Amygdala (tissue), 56 donors: ENCODE measurements at places on chromosomes 4 and X.

DNA sequence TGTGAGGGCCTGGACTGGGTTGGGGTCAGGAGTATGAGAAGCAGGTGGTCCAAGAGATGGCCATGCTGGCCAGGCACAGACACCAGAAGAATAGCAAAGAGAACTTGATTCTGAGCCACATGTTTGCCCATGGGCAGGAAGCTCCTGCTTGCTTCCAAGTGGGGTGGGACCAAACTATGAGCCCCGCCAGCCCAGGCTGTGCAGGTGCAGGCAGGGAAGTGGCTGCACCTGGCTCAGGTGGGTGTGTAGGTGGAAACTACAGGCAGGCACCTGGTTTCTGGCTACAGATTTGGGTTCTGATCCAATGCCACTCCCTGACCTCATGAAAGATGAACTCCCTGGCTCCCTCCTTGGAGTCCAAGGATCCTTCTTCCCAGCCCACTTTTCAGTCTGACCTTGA is 207.9 kb upstream of the KLF3 start:
- DNase-seq = no peak

DNA sequence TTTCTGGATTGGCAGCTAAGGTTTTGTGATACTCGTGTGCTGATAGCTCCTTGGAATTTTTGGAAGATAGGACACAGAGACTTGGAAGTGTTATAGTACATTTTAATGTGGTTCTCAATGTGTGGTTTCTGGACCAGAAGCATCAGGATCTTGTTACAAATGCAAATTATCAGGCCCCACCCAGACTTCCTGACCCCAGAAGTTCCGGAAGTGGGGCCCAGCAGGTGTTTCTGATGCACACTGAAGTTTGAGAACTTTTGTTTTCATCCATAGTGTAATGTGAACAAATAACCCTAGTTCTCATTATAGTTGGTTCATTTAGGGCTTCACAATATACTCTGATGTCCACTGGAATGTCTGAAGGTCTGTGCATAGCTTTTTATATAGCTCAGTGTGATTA is 49.6 kb downstream of the LAMP2 start:
- no peak for DNase-seq

DNA sequence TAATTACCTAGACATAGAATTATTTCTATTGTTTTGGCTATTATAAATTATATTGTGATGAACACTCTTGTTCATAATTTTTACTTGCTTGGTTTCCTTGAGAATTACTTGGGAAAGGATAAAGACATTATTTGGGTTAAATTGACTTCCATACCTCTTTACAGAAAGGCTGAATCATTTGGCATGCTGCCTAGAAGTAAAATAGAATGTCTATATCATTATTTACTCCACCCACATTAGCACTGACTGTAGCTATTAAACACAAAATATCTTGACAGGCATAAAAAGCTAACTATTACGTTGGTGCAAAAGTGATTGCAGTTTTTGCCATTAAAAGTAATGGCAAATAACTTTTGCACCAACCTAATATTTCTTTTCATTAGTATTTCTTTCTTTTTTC is 29.7 kb upstream of the ADH6 start:
- no peak for DNase-seq

DNA sequence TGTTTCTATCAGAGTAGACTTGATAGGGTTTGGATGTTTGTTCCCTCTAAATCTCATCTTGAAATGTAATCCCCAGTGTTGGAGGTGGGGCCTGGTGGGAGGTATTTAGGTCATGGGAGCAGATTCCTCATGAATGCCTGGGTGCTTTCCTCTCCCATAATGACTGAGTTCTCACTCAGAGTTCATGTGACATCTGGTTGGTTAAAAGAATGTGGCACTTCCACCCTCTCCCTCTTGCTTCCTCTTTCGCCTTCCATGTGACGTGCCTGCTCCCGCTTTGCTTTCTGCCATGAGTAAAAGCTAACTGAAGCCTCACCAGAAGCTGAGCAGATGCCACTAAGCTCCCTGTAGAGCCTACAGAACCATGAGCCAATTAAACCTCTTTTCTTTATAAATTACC is 47.3 kb upstream of the SRPX start:
- DNase-seq = no peak

- DNase-seq = no peak
Measured at GRCh38 chr4:10694151-10694827, 9.7 kb upstream of the CLNK start.

GRCh38 chrX:73964579-73964978 is 339.4 kb upstream of the ZCCHC13 start:
- DNase-seq = no peak

- no peak for DNase-seq
Measured at GRCh38 chr4:70504733-70505132, 13.6 kb upstream of the AMTN start.

DNA sequence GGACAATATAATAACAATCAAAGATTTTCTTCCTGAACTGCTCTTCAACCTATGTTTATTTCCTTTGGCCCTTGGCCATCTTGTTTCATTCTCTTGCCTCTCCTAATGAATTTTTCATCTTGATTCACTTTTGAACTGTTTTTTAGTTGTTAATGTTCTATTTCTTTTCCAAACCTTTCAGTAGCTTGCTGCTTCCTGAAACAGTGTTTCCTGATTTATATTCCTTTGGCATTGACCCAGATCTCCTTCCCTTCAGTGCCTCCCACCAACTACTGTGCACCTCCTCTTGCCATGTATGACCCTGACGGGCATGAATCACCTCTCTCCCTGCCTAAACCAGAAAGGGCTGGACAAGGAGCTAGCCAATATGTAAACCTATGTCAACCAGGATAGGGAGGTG is 25.6 kb upstream of the SPP1 start:
- no peak for DNase-seq

DNA sequence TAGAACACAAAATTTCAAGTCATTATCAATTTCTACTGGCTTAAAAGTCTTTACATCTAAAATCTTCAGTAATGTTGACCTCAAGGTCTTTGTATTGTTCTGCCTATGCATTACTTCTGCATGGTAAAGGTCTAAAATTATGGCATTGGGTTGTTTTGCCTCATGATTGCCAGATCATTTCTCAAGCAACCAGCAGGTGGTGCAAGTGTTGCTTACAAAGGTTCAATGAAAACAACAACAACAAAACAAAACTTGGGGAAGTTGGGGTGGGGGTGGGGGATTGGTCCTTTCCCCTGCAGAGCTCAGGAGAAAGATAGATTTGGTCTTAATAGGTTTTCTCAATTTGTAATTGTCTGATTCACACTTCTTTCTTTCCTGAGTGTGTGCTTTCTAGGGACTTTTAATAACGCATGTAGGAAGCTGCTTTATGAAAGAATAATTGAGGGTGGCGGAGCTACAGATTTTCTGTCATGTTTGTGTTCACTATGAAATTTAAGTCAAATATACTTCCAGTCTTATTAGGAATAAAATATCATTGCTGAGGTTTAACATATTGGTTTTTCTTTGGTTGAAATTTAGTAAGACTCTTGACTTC is 145.1 kb downstream of the COL4A5 start:
- no peak for DNase-seq

- no peak for DNase-seq
Measured at GRCh38 chrX:46637938-46638337, 64.4 kb downstream of the CHST7 start.

DNA sequence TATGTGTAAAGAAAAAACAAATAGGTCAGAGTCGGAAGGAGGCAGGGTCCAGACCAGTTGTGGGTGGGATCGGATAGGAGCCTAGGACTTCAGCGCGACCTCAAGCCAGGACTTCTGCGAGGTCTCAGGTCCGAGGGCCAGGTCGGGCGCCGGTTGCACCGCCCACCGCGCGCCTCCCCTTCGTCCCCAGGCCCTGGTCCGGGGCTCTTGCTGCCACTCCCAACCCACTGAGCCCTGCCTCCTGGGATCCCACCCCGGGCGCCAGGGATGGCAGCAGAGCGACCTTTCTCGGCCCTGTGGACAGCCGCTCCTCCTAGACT is 12.3 kb downstream of the PITX2 start:
- no peak for DNase-seq

- DNase-seq = no peak
Measured at GRCh38 chr4:127604949-127605709, 27.6 kb upstream of the INTU start.

DNA sequence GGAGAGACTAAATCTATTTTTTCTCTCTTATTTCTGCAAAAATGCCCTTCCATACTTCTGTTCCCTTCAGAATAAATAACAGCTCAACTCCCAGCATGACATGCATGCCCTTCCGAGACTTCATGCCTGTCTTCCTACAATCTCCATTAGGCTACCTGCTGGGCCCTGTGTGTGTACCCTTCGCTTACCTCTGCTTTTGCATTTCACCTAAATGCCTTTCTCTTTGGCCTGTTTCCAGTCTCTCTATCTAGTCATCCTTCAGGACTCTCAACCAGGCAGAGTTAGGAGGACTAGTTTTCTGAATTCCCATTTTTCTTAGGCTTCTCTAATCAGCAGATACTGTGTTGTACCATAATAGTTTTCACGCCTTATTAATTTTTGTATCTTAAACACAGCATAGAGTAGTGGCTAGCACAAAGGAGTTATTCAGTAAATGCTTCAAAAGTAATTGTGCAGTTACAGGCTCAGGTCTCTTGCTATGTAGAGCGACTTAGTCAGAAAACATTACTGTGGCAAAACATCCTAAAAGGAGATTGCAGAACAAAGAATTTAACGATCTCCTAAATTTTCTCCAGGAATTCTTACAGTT is 20.5 kb downstream of the SEPTIN11 start:
- DNase-seq = no peak

DNA sequence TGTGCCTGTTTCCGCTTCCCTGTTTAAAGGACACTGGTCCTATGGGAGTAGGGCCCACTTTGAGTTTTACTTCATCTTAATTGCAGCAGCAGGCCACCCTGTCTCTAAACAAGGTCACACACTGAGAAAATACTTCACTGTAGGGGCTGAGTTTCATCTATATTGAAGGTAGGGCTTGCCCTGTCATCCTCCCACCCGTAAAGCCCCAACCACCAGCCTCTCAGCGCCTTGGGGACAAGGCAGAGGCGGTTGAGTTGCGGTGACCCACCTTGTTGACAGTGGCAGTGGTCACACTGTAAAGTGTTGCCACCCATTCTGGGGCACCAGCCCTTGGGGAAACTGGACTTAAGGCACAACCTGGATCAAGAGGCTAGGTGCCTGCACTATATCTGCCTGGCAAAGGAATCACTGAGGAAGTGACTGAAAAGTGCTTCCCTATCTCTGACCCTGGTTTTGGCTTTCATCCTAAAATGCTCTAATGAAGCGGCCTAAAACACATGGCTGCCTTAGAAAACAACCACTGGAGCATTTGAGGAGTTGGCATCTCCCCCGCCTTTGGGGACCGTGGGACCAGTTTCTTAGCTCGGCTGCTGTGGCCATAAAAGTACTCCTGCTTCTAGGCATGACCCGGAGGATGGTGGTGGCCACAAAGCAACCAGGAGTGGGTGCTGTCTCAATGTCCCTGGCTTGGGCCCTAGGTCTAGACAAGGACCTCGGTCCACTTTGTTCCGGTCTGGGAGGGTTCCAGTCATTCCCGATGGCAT is 7.8 kb upstream of the WDR1 start:
- DNase-seq = no peak

DNA sequence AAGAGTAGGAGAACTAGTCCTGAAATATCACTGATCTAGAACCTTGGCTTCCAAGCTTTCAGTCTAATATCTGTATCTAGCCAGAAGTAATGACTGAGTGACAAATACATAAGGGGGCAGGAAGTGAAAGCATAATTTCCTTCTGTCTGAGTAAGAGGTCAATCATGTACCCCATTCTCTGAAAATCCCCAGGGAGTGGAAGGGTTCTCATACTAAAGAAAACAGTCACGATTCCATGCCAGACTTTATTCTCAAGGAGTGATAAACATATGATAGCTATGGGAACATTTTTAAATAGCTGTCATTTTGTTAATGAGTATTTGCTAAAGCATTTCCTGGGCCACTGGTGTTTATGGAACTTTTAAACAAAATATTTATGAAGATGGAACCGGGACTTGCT is 308.5 kb downstream of the ARHGAP24 start:
- no peak for DNase-seq

DNA sequence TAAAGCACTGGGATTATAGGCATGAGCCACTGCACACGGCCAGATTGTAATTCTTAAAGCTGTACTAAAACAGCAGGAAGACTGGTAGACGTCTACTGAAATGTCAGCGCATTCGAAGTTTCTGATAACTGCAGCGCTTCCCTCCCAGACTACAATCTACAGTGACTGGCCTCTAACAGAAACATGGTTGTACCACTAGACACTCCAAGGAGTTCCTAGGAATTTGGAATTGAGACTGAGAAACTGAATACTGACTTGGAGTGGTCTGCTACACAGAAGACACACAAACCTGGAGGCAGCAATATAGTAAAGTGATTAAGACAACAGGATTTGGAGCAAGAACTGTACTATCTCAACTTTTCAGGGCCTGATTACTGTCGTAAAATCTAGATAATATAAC is 937 bp downstream of the HELQ start:
- DNase-seq = no peak

GRCh38 chr4:127708985-127709384 is 21.2 kb upstream of the SLC25A31 start:
- DNase-seq = no peak

DNA sequence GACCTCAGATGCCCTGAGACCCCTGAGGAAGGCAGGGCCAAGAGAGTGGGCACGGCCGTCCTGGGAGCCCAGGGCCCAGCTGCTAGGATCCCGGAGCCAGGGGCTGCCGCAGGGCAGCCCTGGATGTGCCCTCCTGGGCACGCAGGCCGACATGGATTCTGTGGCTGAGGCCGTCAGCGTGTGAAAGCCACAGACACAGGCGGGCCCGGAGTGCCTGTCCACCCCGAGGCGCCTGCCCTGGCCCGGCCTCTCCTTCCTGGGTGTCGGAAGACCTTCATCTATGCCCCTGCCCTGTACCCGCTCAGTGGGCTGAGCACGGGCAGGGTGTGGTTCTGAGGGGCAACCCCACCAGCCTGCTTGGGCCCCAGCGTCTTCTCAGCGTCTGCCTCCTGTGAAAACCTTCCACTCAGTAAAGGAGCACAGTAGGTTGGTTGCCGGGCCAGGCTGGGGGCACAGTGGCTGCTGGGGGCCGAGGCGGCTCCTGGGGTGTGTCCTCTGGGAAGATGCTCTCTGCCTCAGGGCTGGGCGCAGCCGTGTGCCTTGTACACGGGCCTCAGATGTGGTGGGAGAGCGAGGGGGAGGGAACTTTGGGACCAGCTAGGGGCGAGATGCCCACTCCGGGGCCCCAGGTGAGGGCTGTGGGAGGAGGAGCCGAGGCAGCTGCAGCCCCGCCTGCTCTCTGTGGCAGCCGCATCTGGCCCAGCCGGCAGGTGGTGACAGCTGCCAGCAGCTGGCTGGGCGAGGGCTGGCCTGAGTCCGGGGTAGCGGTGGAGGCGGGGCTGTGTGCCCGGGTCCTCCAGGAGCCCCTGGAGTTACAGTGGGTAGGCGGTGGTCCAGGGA is 20.8 kb downstream of the FGFRL1 start:
- DNase-seq = no peak

DNA sequence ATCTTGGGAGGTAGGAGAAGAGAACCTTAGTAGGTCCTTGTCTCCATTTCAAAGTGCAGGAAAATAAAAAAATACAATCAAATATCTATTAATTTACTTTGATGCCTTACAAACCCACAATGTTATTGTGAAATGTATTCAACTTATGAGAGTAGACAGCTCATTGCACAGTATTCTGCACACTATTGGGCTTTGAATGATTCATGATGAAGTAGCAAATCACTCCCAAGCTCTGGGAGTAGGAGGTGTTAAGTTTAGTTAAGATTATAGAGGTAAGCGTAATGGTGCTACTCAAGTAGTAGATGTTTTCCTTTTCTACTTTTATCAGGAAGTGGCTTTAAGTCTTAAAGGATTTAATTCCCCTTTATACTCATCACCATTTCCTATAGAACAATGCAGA is 32.8 kb upstream of the TMPRSS11A start:
- DNase-seq = no peak
